ENCODE measurements at places on chromosomes 16 and 17.

DNA sequence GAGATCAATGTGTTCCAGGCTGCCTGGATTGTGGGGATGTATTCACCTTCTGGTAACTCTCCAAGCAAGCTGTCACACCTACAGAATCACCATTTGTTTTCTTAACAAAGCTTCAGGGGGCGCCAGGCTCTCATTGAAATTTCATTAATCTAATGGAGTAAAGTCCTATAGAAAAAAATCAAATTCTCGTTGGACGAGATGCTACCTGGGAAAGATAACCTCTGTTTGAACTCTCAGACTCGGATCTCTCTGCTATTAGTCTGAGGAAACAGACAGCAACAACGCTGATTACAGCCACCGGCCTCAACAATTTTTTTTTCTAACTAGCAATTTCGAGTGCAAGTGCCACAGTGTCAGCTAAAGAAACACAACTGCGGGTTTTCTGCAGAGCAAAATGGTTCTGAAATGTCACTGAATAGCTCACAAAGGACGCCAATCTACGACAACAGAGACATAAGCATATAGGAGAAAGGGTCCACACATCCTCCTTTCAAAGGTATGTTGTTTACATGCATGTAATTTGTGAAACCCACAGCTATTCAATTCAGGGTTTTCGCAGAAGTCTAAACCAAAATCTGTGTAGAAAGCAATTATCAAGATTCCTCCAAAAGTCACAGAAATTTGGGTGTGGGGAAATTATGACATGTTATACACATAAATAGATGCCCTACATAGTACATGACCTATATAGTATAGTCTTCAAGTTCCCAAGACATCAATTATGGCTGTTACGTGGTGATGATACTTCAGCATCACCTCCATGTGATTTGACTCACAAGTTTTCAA, 135.8 kb downstream of the SKAP1 start:
- no peak for DNase-seq

- peak; percentile 5 for DNase-seq
These were observed 725 bp downstream of the NT5C3B start for GRCh38 chr17:41835214-41835799.

- no peak for DNase-seq
These were observed 28.9 kb downstream of the DCUN1D3 start for GRCh38 chr16:20871258-20871657.

DNA sequence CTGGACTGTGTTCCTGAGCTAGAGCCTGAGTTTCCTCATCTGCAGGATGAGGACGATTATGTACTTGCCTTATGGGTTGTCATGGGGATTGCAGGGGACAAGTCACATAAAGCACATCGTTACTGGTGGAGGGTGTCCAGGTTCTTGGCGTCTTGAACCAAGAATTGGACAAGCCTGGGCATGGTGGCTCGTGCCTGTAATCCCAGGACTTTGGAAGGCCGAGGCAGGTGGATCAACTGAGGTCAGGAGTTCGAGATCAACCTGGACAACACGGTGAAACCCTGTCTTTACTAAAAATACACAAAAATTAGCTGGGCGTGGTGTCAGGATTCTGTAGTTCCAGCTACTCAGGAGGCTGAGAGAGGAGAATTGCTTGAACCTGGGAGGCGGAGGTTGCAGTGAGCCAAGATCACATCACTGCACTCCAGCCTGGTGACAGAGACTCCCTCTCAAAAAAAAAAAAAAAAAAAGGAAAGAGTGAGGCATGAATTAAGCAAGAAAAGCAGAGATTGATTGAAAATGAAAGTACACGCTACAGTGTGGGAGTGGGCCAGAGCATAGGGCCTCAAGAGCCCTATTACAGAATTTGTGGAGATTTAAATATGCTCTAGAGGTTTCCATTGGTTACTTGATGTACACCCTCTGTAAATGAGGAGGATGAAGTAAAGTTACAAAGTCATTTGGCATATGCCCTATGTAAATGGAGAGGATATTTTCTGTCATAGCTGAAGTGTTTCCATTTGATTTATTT, 30.7 kb downstream of the ADGRG5 start:
- DNase-seq = no peak

GRCh38 chr17:56186222-56186786, 33.0 kb downstream of the ANKFN1 start:
- DNase-seq = no peak

DNA sequence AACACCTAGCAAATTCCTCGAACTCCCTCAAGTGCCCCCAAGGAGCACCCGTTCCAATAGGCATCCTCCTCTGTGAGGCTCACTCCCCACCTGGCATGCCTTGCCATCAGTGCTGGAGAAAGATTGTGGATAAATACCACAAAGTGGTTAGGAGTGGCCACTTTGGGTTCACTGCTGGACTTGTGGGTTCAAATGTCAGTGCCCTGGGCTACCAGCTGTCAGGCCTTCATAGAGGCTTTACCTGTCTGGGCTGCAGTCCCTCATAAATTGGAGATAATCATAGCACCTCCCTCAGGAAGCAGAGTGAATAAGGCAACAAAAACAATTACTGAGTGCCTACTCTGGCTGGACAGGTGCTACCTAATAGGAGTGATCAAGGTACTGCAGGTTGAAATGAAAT, 1.5 kb upstream of the SYT17 start:
- DNase-seq = no peak

DNA sequence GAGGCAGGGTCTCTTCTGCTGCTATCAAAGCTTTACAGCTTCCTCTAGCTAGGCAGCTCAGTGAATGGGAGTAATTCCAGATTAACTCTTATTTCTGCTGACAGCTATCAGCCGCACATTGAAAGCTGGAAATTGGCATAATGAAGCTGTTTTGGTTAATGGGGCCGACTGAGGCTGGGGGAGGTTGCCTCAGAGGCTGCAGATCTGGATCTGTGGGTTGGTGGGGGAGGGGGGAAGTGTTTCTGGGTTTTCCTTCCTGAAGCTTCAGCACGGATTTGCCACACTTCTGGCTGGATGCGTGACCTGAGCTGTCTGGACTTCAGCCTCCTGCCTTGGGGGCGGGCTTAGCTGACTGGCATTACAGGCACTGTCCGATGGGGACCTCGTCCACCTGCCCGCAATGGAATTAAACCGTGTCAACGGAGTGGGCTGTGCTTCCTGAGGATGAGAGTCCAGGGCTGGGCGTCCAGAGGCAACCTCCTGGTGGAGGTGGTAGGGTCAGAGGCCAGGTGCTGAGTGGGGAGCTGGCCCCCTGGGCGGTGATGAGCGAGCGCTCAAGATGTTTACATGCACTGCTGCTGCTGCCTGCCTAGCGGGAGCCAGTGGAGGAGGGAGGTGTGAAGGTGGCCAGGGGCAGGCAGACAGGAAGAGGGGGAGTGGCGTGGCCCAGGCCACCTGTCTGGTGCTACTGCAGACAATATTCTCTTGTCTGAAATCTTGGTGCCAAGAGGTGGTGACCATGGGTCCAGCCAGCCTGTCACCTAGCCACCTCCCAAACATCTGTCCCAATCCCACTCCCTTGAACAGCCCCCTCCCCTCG, 6.7 kb upstream of the ABCC3 start:
- no peak for DNase-seq

Data from epithelial cell of esophagus (primary cell).